ENCODE measurements at places on chromosomes 2 and 18. TPM values are rescaled to one million over a fixed set of nuclear protein-coding genes. Genes with fewer than 3 reads are reported as not detected.

DNA sequence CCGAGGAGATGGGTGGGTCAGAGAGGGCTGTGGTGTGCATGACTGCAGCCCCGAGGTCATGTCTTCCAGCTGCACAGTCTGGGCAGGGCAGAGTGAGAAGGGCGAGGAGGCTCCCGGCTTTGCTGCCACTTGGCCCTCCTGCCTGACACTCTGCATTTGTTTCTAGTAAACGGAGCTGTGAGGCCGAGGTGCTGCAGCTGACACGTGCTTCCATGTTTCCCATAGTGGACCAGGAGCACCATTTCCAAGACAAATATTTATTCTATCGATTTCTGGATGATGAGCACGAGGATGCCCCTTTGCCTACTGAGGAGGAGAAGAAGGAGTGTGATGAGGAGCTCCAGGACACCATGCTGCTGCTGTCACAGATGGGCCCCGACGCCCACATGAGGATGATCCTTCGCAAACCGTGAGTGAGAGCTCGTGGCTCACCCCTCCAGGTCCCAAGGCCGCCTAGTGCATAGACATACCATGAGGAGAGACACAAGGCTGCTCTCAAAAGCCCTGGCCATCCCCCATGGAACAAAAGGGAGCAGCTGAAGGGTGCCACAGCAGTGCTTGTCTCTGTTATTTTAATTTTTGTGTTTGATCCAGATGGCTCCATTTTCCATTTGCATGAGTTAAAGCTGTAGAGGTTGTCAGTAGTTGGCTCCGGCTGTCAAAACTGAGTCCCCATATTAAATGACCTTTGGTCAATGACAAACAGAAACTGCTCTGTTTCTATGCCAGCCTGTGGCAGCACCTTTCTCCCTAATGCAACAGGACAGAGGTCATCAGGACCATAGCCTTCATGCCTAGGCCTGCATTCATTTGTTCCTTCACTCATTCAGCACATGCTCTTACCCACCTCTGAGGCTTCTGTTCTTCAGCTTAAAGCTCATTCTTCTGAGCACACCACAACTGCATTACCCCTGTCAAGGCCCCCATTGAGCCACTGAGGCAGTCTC lies 108.3 kb upstream of the MAP3K20 start:
- no peak overlapping the region for H3K27ac ChIP-seq
- no peak for DNase-seq
- no peak overlapping the region for H3K4me3 ChIP-seq

- H3K36me3 ChIP-seq: no peaks in the 10 kb centered on the region
- no peaks in the 10 kb centered on the region for H3K27me3 ChIP-seq
- no peak for DNase-seq
- H3K27ac ChIP-seq: no peak overlapping the region
- peaks cover 4% of the 10 kb centered on the region for H3K4me1 ChIP-seq
Observed at GRCh38 chr2:43034242-43034619, 192.2 kb downstream of the ZFP36L2 start.

- no peak overlapping the region for H3K27ac ChIP-seq
- H3K36me3 ChIP-seq: no peaks in the 10 kb centered on the region
Observed at GRCh38 chr2:177433402-177433801, 40.8 kb downstream of the AGPS start.

- no peaks in the 10 kb centered on the region for H3K27me3 ChIP-seq
- DNase-seq: no peak
- H3K4me3 ChIP-seq: no peak overlapping the region
- H3K27ac ChIP-seq: no peak overlapping the region
Observed at GRCh38 chr2:228507231-228507824, 325.8 kb upstream of the SPHKAP start.

GRCh38 chr2:68878753-68879152 lies 7.6 kb upstream of the BMP10 start:
- no peak for DNase-seq
- no peak overlapping the region for H3K27ac ChIP-seq
- no peaks in the 10 kb centered on the region for H3K27me3 ChIP-seq
- no peaks in the 10 kb centered on the region for H3K4me1 ChIP-seq

DNA sequence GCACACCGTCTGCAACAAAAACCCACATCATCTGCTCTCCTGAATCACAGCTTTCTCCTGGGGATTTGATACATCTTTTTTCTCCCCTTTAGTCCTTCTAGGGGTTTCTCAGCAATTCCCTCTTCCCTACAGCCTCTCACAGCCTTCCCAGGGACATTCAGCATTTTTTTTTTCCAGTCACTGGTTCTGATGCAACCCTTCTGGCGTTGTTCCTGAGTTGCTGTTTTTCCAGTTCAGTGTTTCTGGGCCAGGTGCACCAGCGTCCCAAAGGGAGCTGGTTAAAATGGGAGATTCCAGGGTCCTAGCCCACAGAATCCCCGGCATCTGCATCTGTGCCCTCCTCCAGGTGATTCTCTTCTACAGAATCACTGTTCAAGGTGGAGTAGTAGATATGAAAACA lies 36.1 kb downstream of the ADCY3 start:
- no peak overlapping the region for H3K4me3 ChIP-seq
- H3K27me3 ChIP-seq: no peaks in the 10 kb centered on the region
- H3K27ac ChIP-seq: peak overlapping the region; percentile 32
- H3K4me1 ChIP-seq: peaks cover 3% of the 10 kb centered on the region

DNA sequence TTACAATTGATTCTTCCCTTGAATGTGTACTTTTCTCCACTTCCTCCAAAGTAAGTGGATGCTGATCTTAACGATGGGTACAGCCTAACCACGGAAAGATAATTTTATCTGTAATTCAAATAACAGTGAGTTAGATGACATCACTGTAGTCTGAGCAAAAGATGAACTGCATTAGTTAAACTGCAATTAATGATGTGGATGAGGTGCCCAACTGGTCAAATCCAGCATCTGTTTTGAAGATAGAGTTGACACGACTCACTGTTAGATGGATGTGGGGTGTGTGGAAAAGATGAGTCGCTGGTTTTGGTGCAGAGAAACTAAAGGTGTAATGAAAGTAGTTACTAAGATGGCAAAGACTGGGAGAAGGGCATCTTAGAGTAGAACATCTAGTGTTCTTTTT lies 270.5 kb upstream of the MEIS1 start:
- no peaks in the 10 kb centered on the region for H3K27me3 ChIP-seq
- H3K36me3 ChIP-seq: no peaks in the 10 kb centered on the region
- DNase-seq: no peak
- H3K4me3 ChIP-seq: no peak overlapping the region
- no peaks in the 10 kb centered on the region for H3K4me1 ChIP-seq
- H3K27ac ChIP-seq: no peak overlapping the region

GRCh38 chr2:162069267-162069903 lies 4.6 kb downstream of the DPP4 start:
- H3K4me1 ChIP-seq: no peaks in the 10 kb centered on the region
- no peak overlapping the region for H3K4me3 ChIP-seq
- peaks cover 3% of the 10 kb centered on the region for H3K27me3 ChIP-seq
- H3K27ac ChIP-seq: no peak overlapping the region
- no peak for DNase-seq

DNA sequence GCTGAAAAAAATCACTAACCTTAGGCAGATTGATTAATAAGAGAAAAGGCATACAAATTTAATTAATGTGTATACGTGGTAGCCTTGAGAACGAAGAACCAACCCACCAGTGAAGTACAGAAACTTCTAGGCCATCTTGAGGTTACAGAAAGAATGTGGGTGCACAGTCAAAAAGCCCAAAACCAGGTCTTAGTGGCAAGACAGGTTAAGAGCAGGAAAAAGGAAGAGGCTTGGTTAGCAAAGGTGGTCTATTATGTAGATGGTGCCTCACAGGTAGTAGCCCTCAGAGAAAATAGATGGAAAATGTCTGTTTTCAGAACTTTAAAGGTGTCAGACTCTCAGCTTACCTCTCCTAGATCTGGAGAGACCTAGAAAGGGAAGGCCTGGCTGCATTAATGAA lies 22.0 kb upstream of the SLC35G4 start:
- no peak overlapping the region for H3K4me3 ChIP-seq
- no peaks in the 10 kb centered on the region for H3K4me1 ChIP-seq
- H3K36me3 ChIP-seq: no peaks in the 10 kb centered on the region
- DNase-seq: no peak

DNA sequence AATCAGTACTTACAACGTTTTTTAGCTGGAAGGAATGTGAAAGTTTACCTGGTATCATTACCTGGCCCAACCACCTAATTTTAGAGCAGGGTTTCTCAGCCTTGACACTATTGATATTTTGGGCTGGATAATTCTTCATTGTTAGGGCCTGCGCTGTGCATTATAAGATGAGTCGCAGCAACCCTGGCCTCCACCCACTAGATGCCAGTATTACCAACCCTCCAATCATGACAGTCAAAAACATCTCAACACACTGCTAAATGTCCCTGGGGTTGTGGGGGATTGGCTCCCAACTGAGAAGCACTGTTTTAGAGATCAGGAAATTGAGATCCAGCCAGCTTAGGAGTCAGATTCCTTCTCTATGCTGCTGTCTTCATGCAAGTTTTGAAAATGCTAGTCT lies 265.3 kb upstream of the TCF4 start:
- no peaks in the 10 kb centered on the region for H3K36me3 ChIP-seq
- no peak overlapping the region for H3K4me3 ChIP-seq
- no peaks in the 10 kb centered on the region for H3K4me1 ChIP-seq
- no peaks in the 10 kb centered on the region for H3K27me3 ChIP-seq
- DNase-seq: no peak

DNA sequence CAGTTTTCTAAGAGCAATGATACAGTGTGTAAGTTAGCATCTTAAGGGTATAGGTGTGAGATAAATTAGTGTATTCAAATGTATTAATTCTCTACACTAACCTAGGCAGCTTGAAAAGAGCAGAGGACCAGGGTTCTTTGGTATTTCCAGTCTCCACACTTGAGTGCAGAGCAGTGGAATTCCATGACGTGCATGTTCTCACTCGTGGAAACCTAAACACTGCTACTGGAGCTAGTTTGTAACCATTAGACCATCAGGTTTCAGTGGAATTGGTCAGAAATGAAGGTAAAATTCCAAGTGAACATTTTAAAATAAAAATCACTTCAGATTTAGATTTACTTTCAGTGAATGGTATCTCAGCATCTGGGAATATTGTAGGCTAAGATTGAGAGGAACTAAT lies 9.0 kb downstream of the SPTBN1 start:
- no peaks in the 10 kb centered on the region for H3K36me3 ChIP-seq
- no peak for DNase-seq
- H3K4me3 ChIP-seq: no peak overlapping the region
- H3K27ac ChIP-seq: peak overlapping the region; percentile 56
- H3K4me1 ChIP-seq: peaks cover 63% of the 10 kb centered on the region
- H3K27me3 ChIP-seq: no peaks in the 10 kb centered on the region

DNA sequence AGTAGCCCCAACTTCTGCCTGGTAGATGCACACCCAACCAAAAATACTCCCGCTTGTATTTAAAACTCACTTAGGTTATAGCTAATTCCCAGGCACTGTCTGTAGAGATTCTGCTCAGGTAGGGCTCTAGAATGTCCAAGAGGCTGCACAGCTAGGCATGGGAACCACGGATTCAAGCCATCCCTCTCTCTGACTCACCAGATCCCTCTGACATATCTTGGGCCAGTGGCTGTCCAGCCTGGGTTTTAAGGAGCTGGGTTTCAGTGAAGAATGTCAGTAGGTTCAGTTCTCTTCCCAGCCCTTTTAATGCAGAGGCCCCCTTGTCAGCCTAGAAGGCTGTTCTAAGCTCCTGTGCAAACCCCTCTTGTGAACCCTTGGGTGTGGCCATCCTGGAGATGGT lies 15.9 kb upstream of the IL1R1 start:
- H3K36me3 ChIP-seq: no peaks in the 10 kb centered on the region
- no peak overlapping the region for H3K27ac ChIP-seq
- H3K27me3 ChIP-seq: no peaks in the 10 kb centered on the region
- H3K4me1 ChIP-seq: peaks cover 23% of the 10 kb centered on the region

DNA sequence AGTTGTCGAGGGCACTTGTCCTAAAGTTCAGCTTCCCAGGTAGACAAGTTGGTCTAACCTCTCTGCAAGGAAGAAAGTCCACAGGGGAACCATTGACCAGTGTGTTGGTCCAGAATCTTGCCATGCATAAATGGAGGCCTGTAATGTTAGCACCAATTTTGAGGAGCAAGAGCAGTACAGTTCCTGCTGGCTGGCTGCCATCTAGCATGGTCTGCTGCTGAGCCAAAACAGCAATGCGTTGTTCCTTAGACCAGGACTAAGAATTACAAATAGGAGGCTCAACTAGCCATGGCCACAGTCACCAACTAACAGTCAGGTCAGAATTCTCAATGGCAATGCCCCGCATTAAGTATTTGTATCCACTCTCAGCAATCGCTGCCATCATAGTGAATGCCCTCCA lies 72.8 kb upstream of the WIPF1 start:
- no peaks in the 10 kb centered on the region for H3K27me3 ChIP-seq
- DNase-seq: no peak
- H3K4me1 ChIP-seq: peaks cover 5% of the 10 kb centered on the region
- no peaks in the 10 kb centered on the region for H3K36me3 ChIP-seq
- H3K4me3 ChIP-seq: no peak overlapping the region

DNA sequence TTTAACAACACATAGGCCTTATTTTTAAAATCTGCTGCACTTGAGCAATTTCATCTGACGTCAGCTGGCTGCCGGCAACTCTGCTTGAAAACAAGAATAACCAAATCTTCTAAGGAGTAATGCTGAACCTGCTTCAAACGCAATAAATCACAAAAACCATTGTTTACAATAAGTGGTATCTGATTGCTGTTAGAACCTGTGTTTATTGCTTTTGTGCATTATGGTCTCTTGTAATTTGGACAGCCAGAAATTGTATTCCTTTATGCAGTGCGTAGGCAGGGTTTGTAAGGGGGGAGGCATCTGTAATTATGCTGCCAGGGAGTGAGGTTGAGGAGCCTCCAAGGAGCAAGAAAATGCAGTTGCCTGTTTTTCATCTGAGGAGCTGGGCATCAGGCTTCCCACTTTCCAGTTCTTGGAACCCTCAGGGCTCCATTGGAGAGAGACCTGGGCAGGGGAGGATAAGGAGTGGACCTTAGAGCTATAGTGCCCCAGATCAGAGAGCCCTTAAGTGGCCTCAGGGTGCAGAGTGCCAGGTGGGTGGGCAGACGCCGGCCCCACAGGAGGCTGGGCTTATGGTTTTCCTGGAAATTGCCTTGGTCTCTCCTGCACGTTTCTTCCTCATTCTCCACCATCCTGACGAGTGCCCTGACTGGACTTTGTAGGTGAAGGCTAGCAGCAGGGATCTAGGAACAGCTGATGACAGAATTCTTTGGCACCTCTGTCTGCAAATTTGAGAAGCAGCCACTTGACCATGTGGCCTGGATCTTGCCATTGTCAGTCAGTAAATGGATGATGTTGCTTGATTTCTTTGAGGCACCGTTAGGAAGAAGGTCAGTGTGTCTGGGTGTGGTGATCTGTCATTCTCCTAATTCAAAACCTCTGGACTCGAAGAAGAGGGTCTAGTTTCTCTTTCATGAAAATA lies 129.2 kb downstream of the KLHL29 start:
- peak overlapping the region; percentile 65 for H3K27ac ChIP-seq
- no peak for DNase-seq
- no peak overlapping the region for H3K4me3 ChIP-seq
- no peaks in the 10 kb centered on the region for H3K36me3 ChIP-seq
- H3K27me3 ChIP-seq: no peaks in the 10 kb centered on the region

- H3K36me3 ChIP-seq: no peaks in the 10 kb centered on the region
- no peak for DNase-seq
- H3K4me3 ChIP-seq: no peak overlapping the region
- H3K27ac ChIP-seq: no peak overlapping the region
- H3K27me3 ChIP-seq: no peaks in the 10 kb centered on the region
- peaks cover 12% of the 10 kb centered on the region for H3K4me1 ChIP-seq
Observed at GRCh38 chr18:79239631-79240030, 156.1 kb upstream of the NFATC1 start.

The UGT1A6 gene
- total RNA-seq: not detected

The NT5C1B gene
- total RNA-seq: not detected

The REG1B gene
- 0.38 TPM for total RNA-seq

The ELAC1 gene
- total RNA-seq: 3.7 TPM

The ABCG5 gene
- not detected for total RNA-seq

The AGXT gene
- total RNA-seq: not detected

The GPR39 gene
- not detected for total RNA-seq

The SLC11A1 gene
- total RNA-seq: 2.1 TPM

The SERPINB2 gene
- not detected for total RNA-seq
